H4 (cell line): ENCODE measurements at places on chromosomes 6 and 20.
A peak's percentile ranks its signal among the peaks of the same experiment; 100 is the strongest.

- no peak for DNase-seq
Observed at GRCh38 chr20:16828666-16829305, 80.6 kb downstream of the OTOR start.

DNA sequence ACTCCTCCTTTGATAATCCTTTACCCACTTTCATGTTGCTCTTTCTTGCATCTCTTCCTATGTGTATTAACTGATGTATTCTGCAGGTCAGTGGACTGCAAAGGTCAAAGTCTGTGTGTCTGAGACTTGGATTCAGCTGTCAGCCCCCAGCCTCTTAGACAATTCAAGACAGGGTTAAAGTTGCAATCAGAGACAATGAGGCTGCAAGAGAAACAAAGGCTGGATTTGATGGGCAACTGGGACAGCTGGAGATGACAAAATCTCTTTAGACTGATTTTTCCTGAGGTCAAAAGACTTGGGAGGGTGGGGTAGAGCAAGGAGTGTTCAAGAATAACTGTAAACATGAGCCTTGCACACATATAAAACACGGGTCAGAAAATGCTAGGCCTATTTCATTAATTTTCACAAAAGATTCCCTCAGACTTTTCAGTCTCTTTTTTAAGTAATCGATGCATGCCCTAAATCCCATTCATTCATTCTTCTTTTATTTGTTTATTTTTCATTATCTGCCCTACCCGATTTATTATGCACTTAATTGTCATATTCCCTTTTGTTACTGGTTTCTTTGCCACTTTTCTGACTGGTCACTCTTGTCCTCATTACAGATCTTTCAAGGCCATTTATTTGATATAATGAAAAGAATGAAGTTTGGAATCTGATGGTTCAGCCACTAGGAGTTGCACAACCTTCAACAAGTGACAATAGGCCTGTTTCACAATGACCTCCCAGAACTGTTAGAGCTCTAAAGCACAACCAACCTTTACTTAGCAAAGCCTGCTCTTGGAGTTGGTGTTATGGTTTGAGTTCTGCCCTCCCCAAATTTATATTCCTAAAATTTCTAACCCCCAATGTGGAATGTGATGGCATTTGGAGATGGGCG lies 33.8 kb upstream of the AKAP12 start:
- DNase-seq = no peak

DNA sequence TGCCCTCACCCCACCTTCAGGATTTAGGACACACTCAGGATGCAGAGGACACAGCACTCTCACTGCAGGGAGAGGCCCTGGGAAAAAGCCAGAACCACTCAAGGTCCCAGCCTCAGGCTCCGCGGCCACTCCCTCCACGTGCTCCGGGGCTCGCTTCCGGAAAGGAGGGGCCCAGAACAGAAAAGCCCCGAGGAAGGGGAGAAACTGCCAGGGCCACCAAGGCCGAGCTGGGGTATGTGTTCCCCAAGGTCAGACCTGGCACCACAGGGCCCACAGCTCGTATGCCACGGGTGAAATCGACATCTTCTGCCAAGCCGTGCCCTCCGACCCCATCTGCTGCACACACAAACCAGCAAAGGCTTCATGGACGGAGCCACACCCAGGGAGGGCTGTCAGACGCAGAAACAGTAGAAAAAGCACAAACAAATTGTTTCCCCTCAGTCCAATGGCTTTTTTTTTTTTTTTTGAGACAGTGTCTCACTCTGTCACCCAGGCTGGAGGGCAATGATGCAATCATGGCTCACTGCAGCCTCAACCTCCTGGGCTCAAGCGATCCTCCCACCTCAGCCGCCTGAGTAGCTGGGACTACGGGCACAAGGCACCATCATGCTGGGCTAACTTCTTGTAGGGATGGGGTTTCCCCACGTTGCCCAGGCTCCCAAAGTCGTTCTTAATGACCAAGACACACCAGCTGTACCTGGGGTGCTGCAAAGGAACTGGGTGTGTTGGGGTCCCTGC lies 33.4 kb downstream of the SLC2A4RG start:
- DNase-seq = no peak

- no peak for DNase-seq
Observed at GRCh38 chr6:129860908-129861665, at the start of gene TMEM244. TMEM244 (minus strand) TSS chr6:129861315; CDS start chr6:129861188, 127 bp downstream.

GRCh38 chr6:33147807-33148666 lies 44.2 kb downstream of the COL11A2 start:
- DNase-seq = peak; percentile 44

DNA sequence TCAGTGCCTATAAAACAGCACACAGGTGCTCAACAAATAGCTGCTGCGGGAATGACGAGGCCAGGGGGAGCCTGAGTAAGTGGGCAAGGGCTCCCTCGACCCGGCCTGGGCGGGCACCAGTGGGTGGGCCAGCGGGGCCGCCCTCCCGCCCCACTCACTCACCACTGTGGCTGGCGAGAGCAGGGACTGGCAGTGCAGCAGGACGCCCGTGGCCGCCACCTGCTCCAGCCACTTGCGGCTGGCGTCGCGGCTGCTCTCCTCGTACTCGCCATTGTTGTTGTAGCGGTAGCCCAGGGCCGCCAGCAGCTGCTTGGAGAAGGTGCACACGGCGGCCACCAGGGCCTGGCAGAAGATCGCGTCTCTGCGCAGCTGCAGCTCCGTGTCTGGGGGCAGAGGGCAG lies 191.5 kb downstream of the PREX1 start:
- DNase-seq = no peak

DNA sequence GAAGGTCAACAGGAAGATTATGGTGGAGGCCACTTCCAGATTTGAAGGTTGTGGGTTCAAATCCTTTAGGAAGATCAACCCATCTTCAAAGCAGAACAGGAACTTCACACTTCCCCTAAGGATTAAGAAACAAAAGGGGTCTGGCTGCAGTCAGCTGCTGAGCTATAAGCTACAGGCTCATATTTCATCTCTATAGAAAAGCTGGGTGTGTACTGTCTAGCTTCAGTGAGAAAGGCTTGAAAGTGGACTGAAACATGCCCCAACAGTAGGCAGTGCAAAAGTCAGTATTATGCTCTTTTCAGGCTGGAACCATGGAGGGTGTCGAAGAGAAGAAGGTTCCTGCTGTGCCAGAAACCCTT lies 60.1 kb upstream of the SPDEF start:
- DNase-seq = no peak

GRCh38 chr6:119483908-119484307 lies 134.3 kb upstream of the MAN1A1 start:
- DNase-seq = no peak

- peak; percentile 41 for DNase-seq
Observed at GRCh38 chr6:16670183-16670582, 91.1 kb downstream of the ATXN1 start.

GRCh38 chr20:60262967-60263603 lies 304.9 kb downstream of the CDH26 start:
- no peak for DNase-seq

GRCh38 chr6:118931436-118931835 lies 3.5 kb downstream of the MCM9 start:
- DNase-seq = no peak

DNA sequence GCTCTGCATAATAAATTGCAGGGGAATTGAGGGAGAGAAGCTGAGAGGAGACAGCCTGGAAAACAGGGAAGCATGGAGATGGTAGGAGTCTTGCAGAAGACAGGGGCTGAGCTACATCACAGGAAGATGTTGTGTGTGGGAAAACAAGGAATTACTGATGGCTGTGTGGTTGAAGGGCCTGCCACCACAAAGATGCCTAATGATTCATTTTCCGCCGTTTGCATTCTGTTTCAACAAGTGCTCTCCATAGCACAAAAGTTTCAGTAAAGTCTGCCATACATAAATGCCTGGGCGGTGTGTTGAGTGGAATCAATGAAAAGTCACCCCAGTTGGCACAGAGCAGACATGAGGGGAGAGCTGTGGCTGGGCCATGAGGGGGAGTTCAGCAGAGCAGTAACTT lies 5.6 kb upstream of the KLHL31 start:
- DNase-seq = peak; percentile 28

DNA sequence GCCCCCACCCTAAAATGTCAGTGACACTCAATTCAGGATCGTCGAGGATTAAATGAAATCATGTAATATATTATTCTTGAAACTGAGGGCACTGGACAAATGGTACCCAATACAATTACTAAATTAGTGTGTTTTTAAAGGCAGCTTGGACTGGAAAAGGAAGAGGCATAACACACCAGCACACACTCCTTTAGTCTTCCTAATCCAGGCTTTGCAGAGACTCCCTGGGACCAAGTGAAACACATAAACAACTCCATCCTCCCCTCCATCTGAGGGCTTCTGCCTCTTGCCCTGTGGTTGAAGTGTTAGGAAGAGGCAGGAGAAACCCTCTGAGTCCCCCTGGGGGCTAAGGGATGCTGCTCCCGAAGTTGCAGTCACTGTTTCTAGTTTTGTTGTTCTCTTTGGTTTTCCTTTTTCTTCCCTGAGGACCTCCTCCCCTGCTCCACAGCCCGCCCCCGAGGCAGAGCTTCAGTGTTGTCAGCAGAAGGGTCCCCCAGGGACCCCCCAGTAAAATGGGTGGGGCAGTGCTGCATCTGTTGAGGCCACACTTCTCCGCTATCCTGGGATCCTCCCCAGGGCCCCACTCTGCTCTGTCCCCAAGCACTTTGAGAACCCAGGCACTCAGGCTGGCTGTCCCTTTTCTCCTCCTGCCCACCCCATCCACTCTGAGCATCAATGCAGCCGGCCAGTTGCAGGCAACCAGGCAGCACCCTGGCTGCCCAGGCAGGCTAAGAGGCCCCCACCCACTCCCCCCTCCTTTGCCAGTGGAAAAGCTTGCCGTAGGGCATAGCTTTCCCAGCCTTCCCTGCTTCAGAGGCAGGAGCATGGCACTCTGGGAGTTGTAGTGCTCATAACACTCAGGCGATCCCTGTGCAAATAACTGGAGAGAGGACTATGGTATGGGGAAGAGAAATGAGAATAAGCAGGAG lies 5.9 kb downstream of the TMEM63B start:
- DNase-seq = peak; percentile 57

GRCh38 chr6:4545893-4546292 lies 230.3 kb upstream of the CDYL start:
- DNase-seq = no peak

DNA sequence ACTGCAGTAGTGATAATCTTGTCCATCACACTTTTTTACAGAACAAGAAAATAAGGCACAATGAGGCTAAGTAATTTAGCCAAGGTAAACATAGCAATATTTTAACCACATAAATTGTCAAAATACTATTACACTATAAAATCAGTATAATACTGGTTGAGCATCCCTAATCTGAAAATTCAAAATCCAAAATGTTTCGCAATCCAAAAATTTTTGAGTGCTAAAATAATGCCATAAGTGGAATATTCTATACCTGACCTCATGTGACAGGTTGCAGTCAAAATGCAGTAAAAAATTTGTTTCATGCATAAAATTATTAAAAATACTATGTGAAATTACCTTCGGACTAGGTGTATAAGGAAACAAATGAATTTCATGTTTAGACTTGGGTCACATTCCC lies 101.5 kb downstream of the PDSS2 start:
- no peak for DNase-seq

GRCh38 chr6:83167726-83168278 lies 25.3 kb downstream of the PGM3 start:
- DNase-seq = no peak

DNA sequence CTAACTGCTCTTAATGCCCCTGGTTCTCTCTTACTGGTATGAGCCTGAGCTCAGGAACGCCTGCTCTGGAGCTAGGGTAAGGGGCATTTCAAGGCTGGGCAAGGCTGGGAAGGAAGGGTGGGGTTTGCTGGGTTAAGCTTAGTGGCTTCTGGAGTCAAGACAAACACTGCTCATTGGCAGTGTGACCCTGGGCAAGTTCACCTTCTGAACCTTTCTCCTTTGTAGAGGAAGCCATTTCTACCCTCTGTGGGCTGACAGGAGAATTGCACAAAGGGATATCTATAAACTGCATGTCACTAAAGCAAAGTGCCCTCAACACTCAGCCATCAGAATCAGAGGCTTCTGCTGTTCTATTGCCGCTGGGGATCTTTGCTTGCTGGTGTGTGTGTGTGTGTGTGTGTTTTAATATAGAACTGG lies 20.3 kb upstream of the LRRN4 start:
- DNase-seq = no peak

- no peak for DNase-seq
Observed at GRCh38 chr6:18308070-18308735, 43.9 kb upstream of the DEK start.

GRCh38 chr6:44237021-44237812 lies 9.7 kb upstream of the HSP90AB1 start:
- peak; percentile 100 for DNase-seq

DNA sequence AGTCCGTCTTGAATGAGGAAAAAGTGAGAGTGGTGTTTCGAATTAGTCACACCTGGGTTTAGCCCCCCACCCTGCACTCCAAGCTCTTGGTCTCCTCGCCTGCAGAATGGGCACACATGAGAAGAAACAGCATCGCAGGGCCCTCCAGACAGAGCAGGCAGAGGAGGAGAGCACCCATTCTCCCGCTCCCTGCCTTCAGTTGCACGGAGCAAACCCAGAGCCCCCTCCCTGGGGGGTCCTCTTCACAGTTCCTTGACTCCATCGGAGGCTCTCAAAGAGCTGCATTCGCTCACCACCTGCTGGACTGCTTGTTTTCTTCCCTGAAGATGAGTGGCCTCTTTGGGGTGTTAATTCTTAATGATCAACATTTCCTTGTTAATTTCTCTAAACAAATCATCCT lies 5.1 kb downstream of the CST7 start:
- DNase-seq = no peak

DNA sequence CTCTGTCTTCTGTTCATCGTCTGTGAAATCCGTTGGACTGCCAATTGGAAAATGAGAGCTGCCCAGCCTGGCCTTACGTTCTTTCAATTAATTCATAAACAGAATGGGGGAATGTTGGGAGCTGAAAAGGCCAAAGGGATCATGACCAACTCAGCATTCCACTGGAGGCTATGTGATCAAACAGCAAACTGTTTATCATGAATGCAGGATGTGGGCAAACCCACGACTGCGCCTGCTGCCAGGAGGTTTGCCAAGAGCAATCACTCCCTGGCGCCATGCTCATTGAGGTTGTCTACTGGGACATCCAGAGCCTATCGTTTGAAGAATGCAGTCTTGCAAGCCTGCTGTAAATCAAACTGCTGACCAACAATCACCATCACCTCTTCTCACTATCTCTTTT lies 9.3 kb upstream of the FKBP1A start:
- peak; percentile 89 for DNase-seq

GRCh38 chr6:35092362-35093117 lies 48.6 kb downstream of the TCP11 start:
- no peak for DNase-seq

GRCh38 chr20:21520702-21521595 lies 7.1 kb upstream of the NKX2-2 start:
- no peak for DNase-seq
